ENCODE measurements at places on chromosomes 1 and 21.

DNA sequence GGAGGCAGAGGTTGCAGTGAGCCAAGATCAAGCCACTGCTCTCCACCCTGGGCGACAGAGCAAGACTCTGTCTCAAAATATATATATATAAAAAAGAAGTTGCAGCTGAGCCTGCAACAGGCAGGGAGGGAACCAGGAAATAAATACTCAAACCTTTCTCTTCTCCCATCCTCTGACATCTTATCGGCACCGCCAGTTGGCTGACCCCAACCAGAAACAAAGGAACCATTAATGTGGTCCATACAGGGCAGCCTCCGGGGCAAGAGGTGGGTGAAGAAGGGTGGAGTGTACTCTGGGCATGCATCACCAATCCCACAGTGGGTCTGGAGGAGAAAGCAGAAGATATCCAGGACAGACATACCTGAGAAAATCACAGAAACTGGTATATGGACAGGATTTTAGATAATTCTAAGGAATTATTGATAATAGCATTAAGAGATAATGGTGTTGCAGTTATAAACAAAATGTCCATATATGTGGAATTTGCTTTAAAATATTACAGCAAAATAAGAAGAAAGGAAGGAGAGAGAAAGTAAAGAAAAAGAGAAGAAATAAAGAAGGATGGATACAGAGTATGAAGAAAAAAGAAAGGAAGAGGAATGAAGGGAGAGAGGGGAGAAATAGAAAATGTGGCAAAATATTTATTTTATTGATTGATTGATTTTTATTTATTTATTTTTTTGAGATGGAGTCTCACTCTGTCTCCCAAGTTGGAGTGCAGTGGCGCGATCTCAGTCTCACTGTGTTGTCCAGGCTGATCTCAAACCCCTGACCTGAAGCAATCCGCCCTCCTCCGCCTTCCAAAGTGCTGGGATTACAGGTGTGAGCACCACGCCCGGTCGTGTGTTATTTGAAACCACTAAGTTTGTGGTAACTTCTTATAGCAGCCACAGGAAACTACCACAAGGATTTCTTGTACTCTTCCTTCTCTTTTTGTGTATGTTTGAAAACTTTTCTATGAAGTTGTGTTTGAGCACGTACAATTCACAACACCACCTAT lies 4.1 kb upstream of the PTAFR start:
- no peak for DNase-seq

GRCh38 chr1:42816585-42817439 lies at the start of the genes ERMAP and SVBP:
TSS of gene ERMAP (plus strand) at chr1:42817122. CDS start at chr1:42830449, 13,327 bp downstream.
TSS of gene SVBP (minus strand) at chr1:42817397. CDS start at chr1:42816544, 853 bp downstream.
- DNase-seq: peak; percentile 69

DNA sequence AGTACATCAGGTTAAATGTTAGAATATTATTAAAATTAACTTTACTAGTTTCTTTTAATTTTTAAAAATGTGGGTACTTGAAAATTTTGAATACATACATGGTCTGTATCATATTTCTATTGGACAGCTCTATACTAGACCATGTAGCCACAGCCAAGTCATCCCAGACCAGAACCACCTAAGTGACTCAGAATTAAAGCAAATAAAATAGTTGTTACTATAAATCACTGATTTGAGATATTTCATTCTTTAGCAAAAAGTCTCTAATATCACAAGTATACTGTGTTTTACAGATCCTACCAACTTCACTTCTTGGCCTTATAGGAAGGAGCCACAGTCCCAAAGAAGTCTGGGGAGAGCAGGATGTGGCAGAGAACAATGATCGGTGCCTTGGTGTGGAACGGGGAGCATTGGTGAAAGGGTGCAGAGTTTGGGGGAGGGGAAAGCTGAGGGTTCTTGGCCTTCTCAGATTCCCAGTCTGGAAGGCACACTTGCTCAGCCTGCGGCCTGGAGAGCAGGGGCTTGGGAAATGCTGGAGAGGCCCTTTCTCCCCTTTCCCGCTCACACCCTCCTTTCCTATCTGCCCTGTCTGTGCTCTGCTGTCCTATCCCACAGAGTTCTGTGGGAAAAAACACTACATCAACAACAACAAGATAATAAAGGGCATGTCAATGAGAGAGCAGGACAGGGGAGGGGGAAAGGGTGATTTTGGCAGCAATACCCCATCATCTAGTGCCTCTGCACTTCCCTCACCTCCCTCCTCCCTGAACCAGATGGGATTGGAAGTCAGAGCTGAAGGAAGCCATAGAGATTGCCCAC lies 122.1 kb downstream of the NGF start:
- no peak for DNase-seq

DNA sequence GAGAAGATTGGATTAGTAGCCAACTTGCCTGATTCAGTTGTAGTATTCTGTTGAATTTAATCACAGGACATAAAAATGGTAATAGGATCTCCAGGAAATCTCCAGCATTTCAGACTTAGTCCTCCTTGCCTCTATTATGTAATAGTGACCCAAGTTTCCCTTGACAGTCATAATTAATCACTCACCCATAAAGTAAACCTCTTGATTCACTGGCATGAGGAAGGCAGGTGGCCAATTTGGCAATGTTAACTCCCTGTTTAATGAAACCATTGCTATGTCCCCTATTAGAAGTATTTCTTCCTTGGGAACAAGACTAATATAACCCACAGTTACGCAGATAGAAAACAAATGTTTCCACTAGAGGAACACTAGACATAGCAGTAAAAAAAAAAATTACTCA lies 604.8 kb upstream of the CXADR start:
- peak; percentile 54 for DNase-seq

DNA sequence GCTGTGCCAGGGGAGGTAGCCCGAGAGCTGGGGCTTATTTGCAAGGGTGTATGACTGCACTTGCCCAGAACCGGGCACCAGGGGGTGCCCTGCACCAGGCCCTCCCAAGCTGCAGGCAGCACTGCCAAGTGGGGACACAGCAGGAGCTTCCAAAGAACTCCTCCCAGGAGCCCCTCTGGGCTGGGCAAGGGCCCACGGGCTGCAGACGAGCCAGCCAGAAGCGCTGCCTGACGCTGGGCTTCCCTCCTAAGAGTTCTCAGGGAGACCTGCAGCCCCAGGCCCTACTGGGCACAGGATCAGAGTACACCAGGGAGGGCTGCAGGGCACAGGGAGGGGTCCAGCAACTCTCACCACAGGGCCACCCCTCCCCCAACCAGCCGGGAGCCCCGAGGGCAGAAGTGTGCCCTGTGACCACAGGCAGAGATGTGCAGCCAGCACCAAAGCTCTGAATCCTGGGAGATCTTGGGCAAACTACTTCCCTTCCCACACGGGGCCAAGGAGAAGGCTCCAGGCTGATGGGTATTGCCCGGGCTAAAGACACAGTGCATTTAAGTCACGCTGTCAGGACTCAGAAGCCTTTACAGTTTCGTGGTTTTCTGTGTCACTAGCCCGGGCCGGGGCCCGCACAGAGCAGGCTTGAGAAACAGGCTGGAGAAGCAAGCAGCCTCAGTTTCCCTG lies 63.4 kb downstream of the KCNAB2 start:
- DNase-seq: peak; percentile 17
